DMS 273 treated with DMSO at 0.1 percent for 48 hours (cell line): ENCODE measurements at places on chromosomes 4 and X.

- no peak for DNase-seq
Observed at GRCh38 chr4:76831711-76832373, 66.1 kb downstream of the SOWAHB start.

DNA sequence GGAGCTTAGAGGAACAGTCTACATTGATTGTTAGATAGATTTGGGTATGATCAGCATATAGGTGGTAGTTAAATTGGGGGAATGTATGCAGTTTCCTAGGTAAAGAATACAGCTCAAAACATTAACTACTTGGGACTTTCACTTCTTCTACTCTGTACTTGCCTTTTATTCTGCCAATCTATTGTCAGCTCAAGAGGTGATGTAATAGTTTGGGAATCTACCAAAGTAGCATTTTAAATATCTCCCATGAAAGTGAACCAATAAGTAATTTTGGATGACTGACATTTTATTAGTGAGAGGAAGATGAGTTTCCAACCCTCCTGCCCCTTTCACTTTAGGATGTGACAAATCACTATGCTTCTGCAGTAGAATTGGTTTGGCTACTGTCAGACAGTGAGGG is 43.4 kb downstream of the NUDT6 start:
- DNase-seq = no peak

- DNase-seq = peak; percentile 49
Observed at GRCh38 chr4:7101692-7102515, 34.0 kb upstream of the GRPEL1 start.

DNA sequence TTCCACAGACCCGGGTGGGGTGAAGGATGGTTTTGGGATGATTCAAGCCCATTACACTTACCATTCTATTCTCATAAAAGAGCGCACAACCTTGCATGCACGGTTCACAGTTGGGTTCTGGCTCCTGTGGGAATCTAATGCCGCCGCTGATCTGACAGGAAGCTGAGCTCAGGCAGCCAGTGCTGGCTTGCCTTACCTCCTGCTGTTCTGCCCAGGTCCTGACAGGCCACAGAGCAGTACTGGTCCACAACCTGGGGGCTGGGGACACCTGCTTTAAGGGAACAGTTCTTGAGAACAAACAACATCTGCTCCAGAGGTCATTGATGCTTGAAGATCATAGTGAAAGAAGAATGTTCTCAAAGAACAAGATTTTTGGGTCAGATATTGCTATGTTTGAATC is 8.0 kb upstream of the HS3ST1 start:
- DNase-seq = no peak

GRCh38 chr4:84582302-84582987 is 482 bp upstream of the CDS1 start:
- DNase-seq = peak; percentile 53

- no peak for DNase-seq
Observed at GRCh38 chrX:15686818-15687685, 22.4 kb upstream of the CLTRN start.

- no peak for DNase-seq
Observed at GRCh38 chr4:108738003-108738706, 24.7 kb downstream of the ETNPPL start.

DNA sequence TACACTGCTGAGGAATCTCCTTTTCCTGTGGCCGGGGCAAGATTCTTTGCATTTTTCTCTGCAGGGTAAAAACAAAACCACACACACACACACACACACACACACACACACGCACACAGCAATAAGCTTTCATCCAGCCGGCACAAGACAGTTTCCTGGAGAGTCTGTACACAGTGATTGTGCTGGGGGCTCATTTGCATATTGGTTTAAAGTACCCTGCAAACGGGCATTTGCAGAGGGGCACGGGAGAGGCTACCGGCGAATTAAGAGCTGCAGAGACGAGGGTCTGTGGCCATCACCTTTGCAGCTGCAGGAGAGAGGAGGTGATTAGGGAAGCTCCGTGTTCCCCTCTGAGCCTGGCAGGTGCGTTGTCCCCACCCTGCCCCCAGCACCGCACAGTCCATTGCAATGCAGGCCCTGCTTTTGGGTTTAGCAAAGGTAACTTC is 219.9 kb downstream of the SHOX start:
- DNase-seq = no peak
